ENCODE measurements at places on chromosomes 1 and 21. TPM values are rescaled to one million over a fixed set of nuclear protein-coding genes. Genes with fewer than 3 reads are reported as not detected.

DNA sequence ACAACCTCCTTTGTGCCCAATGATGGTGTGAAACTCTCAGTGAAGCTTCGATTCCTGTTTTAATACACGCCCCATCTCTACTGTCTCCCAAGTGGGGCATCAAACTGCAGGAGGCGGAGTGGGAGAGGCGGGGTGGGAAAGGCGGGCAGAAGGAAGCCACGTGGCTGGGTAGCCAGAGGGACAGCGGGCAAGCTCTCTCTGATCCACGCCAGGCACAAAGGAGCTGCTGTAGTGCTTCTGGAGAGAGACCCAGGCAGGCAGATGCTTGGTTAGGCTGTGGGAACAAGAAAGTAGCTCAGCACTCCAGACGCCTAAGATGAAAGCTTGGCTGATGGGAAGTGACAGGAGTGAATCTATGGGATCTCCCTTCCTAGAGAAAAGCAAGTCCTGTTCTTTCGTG is 25.7 kb downstream of the TRIM67 start:
- no peak overlapping the region for H3K4me3 ChIP-seq
- no peaks in the 10 kb centered on the region for H3K27me3 ChIP-seq
- no peak for DNase-seq
- no peak overlapping the region for H3K27ac ChIP-seq
- H3K4me1 ChIP-seq: no peaks in the 10 kb centered on the region
- H3K36me3 ChIP-seq: no peaks in the 10 kb centered on the region

- H3K27me3 ChIP-seq: no peaks in the 10 kb centered on the region
- no peaks in the 10 kb centered on the region for H3K4me1 ChIP-seq
- no peak for DNase-seq
- no peak overlapping the region for H3K4me3 ChIP-seq
- H3K36me3 ChIP-seq: no peaks in the 10 kb centered on the region
- no peak overlapping the region for H3K27ac ChIP-seq
Observed at GRCh38 chr1:219862366-219862765, 66.0 kb downstream of the SLC30A10 start.

DNA sequence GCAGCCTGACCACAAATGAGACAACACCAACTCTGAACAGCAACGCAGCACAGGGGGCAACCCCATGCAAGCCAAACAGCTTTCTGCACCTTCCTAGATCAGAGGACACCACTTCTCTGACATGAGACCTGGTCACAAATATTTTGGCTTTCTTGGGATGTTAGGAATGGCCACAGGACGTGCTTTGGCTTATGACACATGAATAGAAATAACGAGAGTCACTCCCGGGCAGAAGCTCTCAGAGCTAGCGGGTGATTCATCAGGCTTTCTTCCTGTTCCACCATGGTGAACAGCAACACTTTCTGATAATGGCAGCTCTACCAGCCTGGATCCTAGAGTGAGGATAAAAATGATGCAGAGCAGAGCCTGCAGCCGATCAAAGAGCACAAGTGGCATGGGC is 39.4 kb downstream of the PAFAH2 start:
- DNase-seq: no peak
- no peak overlapping the region for H3K4me3 ChIP-seq
- H3K36me3 ChIP-seq: no peaks in the 10 kb centered on the region
- no peaks in the 10 kb centered on the region for H3K4me1 ChIP-seq
- H3K27ac ChIP-seq: no peak overlapping the region

GRCh38 chr1:246680696-246681130 is 43.5 kb upstream of the SCCPDH start:
- peaks cover 6% of the 10 kb centered on the region for H3K4me1 ChIP-seq
- H3K27ac ChIP-seq: no peak overlapping the region
- no peak for DNase-seq

GRCh38 chr1:67749263-67749843 is 64.4 kb downstream of the GADD45A start:
- H3K27me3 ChIP-seq: no peaks in the 10 kb centered on the region
- no peak for DNase-seq
- H3K36me3 ChIP-seq: no peaks in the 10 kb centered on the region

The SH2D2A gene
- polyA plus RNA-seq: 1.3 TPM

The CFAP141 gene
- 38.3 TPM for polyA plus RNA-seq

- H3K4me3 ChIP-seq: no peak overlapping the region
- no peaks in the 10 kb centered on the region for H3K36me3 ChIP-seq
Observed at GRCh38 chr1:243549108-243549507, 293.3 kb downstream of the SDCCAG8 start.

The CFAP57 gene
- polyA plus RNA-seq: 38.7 TPM

- peak; percentile 67 for DNase-seq
- H3K27ac ChIP-seq: peak overlapping the region; percentile 78
- no peaks in the 10 kb centered on the region for H3K36me3 ChIP-seq
- H3K4me1 ChIP-seq: peaks cover 37% of the 10 kb centered on the region
Observed at GRCh38 chr1:109253803-109254620, 4.7 kb downstream of the CELSR2 start.

The AQP10 gene
- 0.41 TPM for polyA plus RNA-seq

The TCEANC2 gene
- polyA plus RNA-seq: 14.1 TPM

- no peak for DNase-seq
- no peaks in the 10 kb centered on the region for H3K36me3 ChIP-seq
- H3K27ac ChIP-seq: no peak overlapping the region
Observed at GRCh38 chr1:70025052-70025451, 180.3 kb downstream of the LRRC40 start.

GRCh38 chr1:201845331-201846083 is 16.6 kb downstream of the IPO9 start:
- DNase-seq: no peak
- no peak overlapping the region for H3K27ac ChIP-seq
- no peak overlapping the region for H3K4me3 ChIP-seq
- H3K4me1 ChIP-seq: peaks cover 12% of the 10 kb centered on the region
- H3K27me3 ChIP-seq: no peaks in the 10 kb centered on the region

GRCh38 chr1:25099343-25099951 is 132.9 kb downstream of the SYF2 start:
- no peaks in the 10 kb centered on the region for H3K4me1 ChIP-seq
- H3K27ac ChIP-seq: no peak overlapping the region
- no peaks in the 10 kb centered on the region for H3K36me3 ChIP-seq
- no peak overlapping the region for H3K4me3 ChIP-seq
- H3K27me3 ChIP-seq: no peaks in the 10 kb centered on the region

GRCh38 chr1:14263671-14264070 is 334.8 kb upstream of the KAZN start:
- H3K27ac ChIP-seq: no peak overlapping the region
- no peaks in the 10 kb centered on the region for H3K27me3 ChIP-seq
- no peaks in the 10 kb centered on the region for H3K36me3 ChIP-seq
- peaks cover 8% of the 10 kb centered on the region for H3K4me1 ChIP-seq
- DNase-seq: no peak

DNA sequence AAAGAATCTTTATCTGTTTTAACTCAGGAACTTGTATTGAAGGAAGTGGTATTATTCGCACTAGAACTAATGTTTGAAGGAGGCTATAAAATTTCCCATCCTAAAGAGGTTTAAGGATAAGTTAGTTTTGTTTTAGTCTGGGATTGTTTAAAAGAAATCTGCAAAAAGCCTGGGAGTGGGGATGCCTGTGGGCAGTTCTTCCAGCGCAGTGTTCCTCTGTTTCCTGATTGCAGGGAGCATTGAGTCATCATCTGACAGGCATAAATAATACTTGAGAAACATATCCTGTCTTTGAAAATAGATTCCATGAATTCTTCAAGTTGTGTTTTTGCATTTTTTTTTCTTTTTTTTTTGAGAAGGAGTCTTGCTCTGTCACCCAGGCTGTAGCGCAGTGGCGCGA is 350.8 kb upstream of the PTBP2 start:
- no peak overlapping the region for H3K4me3 ChIP-seq
- no peaks in the 10 kb centered on the region for H3K4me1 ChIP-seq
- no peaks in the 10 kb centered on the region for H3K36me3 ChIP-seq
- DNase-seq: no peak

GRCh38 chr21:44867464-44867863 is 6.0 kb downstream of the PTTG1IP start:
- H3K4me1 ChIP-seq: peaks cover 33% of the 10 kb centered on the region
- H3K27ac ChIP-seq: no peak overlapping the region
- no peaks in the 10 kb centered on the region for H3K36me3 ChIP-seq
- H3K4me3 ChIP-seq: no peak overlapping the region
- no peaks in the 10 kb centered on the region for H3K27me3 ChIP-seq
- no peak for DNase-seq

DNA sequence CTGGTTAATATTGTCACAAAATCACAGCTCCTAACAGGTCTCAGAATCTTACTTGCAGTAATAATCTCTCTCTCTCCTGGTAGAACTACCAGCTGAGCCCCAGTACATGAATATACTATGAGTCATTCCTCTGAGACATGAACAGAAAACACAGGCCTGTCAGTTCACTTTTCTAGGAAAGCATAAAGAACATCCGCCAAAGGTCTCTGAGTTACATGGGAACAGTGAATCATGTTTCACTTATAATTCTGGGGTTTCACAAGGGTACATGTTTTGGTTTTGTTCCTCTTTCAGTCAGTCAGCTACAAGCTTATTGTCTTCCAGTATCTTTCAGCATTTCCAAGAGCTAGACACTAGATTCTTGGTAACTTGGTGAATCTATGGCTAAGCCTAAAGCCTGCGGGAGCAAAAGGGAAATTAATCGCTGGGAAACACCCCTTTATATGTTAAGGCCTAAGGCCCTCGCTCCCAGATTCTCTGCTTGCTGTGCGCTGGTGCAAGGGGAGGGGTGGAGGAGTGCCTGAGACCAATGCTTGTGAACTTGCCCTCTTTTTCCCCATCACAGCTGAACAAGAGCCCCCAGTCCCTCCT is 31.7 kb downstream of the IFNGR2 start:
- no peak overlapping the region for H3K27ac ChIP-seq
- no peak overlapping the region for H3K4me3 ChIP-seq
- no peaks in the 10 kb centered on the region for H3K27me3 ChIP-seq
- DNase-seq: no peak

- H3K4me3 ChIP-seq: no peak overlapping the region
- H3K27ac ChIP-seq: no peak overlapping the region
- H3K36me3 ChIP-seq: no peaks in the 10 kb centered on the region
- DNase-seq: no peak
Observed at GRCh38 chr21:38170704-38171682, 85.8 kb upstream of the KCNJ15 start.

- H3K27ac ChIP-seq: no peak overlapping the region
- no peak overlapping the region for H3K4me3 ChIP-seq
- no peaks in the 10 kb centered on the region for H3K4me1 ChIP-seq
- H3K27me3 ChIP-seq: no peaks in the 10 kb centered on the region
- no peak for DNase-seq
- no peaks in the 10 kb centered on the region for H3K36me3 ChIP-seq
Observed at GRCh38 chr1:208644401-208645160, 400.4 kb upstream of the PLXNA2 start.

GRCh38 chr1:195197116-195197515 is 1411.1 kb downstream of the KCNT2 start:
- no peaks in the 10 kb centered on the region for H3K4me1 ChIP-seq
- H3K4me3 ChIP-seq: no peak overlapping the region
- H3K36me3 ChIP-seq: no peaks in the 10 kb centered on the region

DNA sequence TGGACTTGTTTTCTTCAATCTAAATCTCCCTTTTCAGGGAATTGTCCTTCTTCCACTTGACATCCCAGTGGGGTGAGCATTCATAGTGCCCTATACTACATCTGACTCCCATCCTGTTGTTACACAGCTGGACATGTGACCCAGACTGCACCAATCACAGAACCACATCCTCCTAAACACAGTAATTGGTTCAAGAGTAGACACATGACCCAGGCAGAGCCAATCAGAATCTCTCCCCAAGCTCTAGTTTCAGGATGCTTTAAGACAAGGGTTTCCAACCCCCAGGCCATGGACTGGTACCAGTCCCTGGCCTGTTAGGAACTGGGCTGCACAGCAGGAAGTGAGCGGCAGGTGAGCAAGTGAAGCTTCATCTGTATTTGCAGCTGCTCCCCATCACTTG is 5.6 kb upstream of the DDOST start:
- H3K36me3 ChIP-seq: no peaks in the 10 kb centered on the region
- no peaks in the 10 kb centered on the region for H3K27me3 ChIP-seq
- no peak overlapping the region for H3K27ac ChIP-seq
- H3K4me3 ChIP-seq: no peak overlapping the region
- DNase-seq: peak; percentile 66

- H3K4me1 ChIP-seq: no peaks in the 10 kb centered on the region
- H3K27me3 ChIP-seq: no peaks in the 10 kb centered on the region
- H3K27ac ChIP-seq: no peak overlapping the region
- H3K4me3 ChIP-seq: no peak overlapping the region
Observed at GRCh38 chr1:17451731-17452130, 12.3 kb upstream of the RCC2 start.

The SELP gene
- 6.4 TPM for polyA plus RNA-seq

DNA sequence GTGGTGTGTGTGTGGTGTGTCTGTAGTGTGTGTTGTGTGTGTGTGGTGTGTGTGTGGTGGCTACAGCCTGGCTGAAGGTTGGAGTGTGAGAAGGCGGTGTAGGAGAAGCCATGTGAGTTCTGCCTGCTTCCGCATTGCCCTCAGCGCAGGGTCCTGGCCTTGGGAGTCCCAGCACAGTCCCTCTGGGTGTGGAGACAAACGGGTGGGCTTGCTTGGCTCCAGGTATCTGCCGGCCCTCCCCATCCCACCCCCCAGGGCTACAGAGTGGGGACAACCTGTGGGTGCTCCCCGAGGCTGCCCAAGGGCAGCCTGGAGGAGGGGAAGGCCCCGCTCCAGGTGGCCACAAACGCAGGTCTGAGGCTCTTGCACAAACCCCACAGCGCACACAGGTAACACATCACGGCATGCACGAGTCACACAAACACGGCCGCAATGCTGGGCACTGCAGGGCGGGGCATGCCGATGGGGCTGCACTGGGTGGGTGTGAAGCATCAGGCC is 31.7 kb upstream of the ADARB1 start:
- H3K27me3 ChIP-seq: no peaks in the 10 kb centered on the region
- DNase-seq: no peak
- H3K27ac ChIP-seq: no peak overlapping the region

DNA sequence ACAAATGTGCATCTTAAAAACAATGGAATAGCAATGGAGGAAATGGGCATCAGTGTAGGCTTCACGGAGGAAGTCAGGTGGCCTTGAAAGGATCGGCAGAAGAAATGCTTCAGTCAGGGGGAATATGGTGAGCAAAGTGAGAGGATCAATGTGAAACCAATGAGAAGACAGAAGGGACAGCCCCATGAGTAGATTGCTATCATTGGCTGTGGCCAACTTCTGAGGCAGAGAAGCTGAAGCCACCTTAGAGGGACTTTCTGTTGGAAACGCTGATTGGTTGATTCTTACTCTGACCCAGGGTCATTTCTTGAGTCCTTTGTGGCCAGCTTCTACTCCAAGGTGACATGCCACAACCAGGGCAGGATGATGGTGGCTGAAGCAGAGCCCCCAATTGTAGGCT is 130.7 kb upstream of the ZNF648 start:
- H3K27ac ChIP-seq: no peak overlapping the region
- peaks cover 17% of the 10 kb centered on the region for H3K4me1 ChIP-seq
- no peak overlapping the region for H3K4me3 ChIP-seq
- no peaks in the 10 kb centered on the region for H3K27me3 ChIP-seq

Data from testis (tissue), 5 donors.